Lung (tissue), 17 donors: ENCODE measurements at places on chromosomes 2 and 18. TPM values are rescaled to one million over a fixed set of nuclear protein-coding genes. Genes with fewer than 3 reads are reported as not detected.

GRCh38 chr2:156695020-156695419 lies 258.8 kb downstream of the GPD2 start:
- H3K36me3 ChIP-seq: no peaks in the 10 kb centered on the region
- DNase-seq: no peak
- no peak overlapping the region for H3K4me3 ChIP-seq
- no peaks in the 10 kb centered on the region for H3K4me1 ChIP-seq
- no peak overlapping the region for H3K27ac ChIP-seq

GRCh38 chr18:40569605-40570004 lies 1385.4 kb upstream of the PIK3C3 start:
- H3K27ac ChIP-seq: no peak overlapping the region
- H3K36me3 ChIP-seq: no peaks in the 10 kb centered on the region
- no peak overlapping the region for H3K4me3 ChIP-seq
- H3K27me3 ChIP-seq: no peaks in the 10 kb centered on the region
- no peak for DNase-seq

- DNase-seq: no peak
- no peak overlapping the region for H3K27ac ChIP-seq
- no peaks in the 10 kb centered on the region for H3K4me1 ChIP-seq
- no peak overlapping the region for H3K4me3 ChIP-seq
These were observed 134.8 kb downstream of the DSEL start for GRCh38 chr18:67381608-67382150.

GRCh38 chr2:219289537-219290361 lies 10.6 kb downstream of the DNAJB2 start:
- H3K27me3 ChIP-seq: no peaks in the 10 kb centered on the region
- peaks cover 13% of the 10 kb centered on the region for H3K36me3 ChIP-seq
- no peak overlapping the region for H3K4me3 ChIP-seq

- H3K27me3 ChIP-seq: no peaks in the 10 kb centered on the region
- H3K4me3 ChIP-seq: peak overlapping the region; percentile 78
- no peaks in the 10 kb centered on the region for H3K36me3 ChIP-seq
- DNase-seq: peak; percentile 53
These were observed 611 bp downstream of the TCF7L1 start for GRCh38 chr2:85133751-85134254.

- no peak overlapping the region for H3K4me3 ChIP-seq
- H3K36me3 ChIP-seq: no peaks in the 10 kb centered on the region
- H3K4me1 ChIP-seq: peaks cover 3% of the 10 kb centered on the region
- no peaks in the 10 kb centered on the region for H3K27me3 ChIP-seq
- H3K27ac ChIP-seq: no peak overlapping the region
These were observed 124.8 kb downstream of the PXDN start for GRCh38 chr2:1619556-1619955.

DNA sequence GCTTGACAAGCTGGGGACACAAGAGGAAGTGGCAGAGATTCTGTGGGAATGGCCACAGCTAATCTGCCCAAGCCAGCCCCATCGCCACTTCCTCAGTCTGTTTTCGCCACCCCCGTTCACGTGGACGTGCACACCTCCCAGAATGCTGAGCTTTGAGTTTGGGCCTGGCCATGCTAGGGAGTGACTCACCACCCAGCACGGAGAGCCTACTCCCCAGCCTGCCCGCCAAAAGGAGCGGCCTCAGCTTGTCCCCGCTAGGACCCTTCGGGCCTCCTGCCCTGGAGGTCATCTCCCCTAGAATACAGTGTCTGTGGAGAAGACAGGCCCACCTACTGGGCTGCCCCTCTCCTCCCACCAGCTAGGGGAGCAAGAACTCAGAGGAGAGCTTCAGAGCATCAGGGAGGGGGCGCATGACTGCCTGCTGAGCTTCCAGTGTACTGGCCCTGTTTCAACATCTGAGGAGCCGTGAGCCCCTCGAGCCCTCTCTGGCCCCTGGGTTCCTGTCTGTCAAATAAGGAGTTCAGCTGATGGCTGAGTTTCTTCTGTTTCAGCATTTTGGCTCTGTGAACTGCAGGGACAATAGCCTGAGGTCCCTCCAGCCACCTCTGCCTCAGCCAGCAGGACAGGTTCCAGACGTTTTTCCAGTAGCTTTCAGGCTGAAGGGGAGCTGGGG lies 5.1 kb downstream of the SLC35F6 start:
- no peaks in the 10 kb centered on the region for H3K36me3 ChIP-seq
- H3K4me1 ChIP-seq: peaks cover 20% of the 10 kb centered on the region
- H3K27ac ChIP-seq: peak overlapping the region; percentile 48
- no peaks in the 10 kb centered on the region for H3K27me3 ChIP-seq

GRCh38 chr18:69885841-69886531 lies 61.7 kb downstream of the CD226 start:
- no peak for DNase-seq
- H3K4me1 ChIP-seq: no peaks in the 10 kb centered on the region
- no peak overlapping the region for H3K27ac ChIP-seq
- no peaks in the 10 kb centered on the region for H3K27me3 ChIP-seq
- H3K4me3 ChIP-seq: no peak overlapping the region

DNA sequence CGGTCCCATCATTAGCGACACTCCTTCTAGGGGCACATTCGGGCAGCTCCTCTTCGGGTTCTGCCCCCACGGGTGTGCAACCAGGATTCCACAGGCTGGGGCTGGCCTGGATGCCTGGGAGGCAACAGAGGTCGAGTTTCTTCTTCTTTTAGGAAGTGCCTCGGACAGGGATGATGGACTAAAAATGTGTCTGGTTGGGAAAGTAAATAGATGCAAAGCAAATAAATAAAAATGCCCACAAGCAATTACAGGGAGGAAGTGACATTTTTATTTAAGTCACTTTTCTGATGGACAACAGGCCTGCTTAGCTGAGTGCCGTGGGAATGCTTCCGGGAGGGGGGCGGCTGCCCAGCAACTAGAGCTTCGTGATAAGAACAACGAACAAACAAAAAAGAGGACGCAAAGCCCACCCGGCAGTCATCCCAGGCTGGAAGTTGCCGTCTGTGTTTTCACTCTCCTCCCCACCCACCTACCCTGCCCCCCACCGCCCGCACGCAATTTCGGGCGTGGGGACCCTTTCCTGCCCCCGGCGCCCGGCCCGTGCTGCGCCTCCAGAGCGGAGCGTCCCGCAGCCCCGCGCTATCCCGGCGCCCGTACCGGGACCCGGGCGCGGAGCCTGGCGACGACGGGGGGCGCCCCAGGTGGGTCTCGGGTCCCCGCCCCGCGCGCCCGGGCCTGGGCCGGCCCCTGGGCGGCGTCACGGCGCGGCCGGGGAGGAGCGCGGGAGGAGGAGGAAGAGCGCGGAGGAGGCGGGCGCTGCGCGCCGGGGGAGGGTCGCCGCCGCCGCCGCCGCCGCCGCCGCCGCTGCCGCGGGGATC lies 412 bp upstream of the NCK2 start:
- DNase-seq: peak; percentile 82
- no peaks in the 10 kb centered on the region for H3K27me3 ChIP-seq
- H3K36me3 ChIP-seq: no peaks in the 10 kb centered on the region

DNA sequence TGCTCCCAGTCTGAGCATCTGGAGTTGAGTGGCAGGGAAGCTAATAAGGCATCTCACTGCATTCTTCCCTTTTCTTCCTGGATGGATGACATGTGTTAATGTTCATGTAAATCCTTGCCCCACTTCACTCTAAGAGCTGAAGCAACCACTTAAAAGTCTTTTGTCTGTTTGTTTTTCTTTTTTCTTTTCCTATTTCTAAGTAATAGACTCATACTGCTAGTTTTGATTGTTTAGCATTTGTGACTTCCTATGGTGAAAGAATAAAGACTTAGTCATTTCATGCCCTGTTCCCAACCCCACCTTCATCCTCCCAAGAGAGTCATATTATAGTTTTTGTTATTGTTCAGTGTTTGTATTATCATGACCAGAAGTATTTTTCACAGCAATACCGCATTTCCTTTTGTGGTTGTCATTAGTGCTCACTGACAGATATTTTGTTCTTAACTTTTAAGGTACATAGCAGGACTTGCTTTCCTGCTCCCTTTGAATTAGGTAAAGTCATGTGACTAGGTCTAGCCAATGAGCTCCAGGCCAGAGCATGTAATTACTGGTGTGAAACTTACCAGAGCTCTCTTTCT lies 18.1 kb upstream of the SPP2 start:
- DNase-seq: no peak
- H3K36me3 ChIP-seq: no peaks in the 10 kb centered on the region

DNA sequence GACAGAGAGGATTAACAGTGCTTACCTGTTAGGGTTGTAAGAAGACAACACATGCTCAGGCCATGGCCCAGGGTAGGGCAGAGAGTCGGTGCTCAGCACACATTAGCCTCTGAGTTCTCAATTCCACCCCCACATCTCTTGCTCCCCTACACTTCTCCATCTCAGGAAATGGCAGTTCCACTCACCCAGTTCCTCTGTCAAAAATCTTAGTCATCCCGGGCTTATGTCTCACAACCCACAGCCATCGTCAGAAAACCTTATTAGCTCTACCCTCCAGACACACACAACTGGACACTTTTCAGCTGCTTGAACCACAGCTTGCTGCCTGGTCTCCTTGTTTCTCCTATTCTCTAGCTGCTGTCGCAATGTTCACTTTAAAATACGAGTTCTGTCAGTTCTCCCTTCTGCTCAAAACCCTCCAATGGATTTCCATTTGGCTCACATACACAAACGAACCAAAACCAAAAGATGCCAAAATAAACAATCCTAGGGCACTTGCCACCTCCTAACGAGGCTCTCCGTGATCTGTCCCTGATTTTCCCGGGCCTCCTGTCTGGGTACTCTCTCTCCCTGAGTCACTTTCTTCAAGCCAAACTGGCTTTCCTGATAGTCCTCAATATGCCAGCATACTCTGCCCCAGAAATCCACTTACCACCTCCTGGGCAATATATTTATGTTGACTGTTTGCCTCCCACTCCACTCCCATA lies 89.7 kb downstream of the KCTD1 start:
- no peak for DNase-seq
- H3K36me3 ChIP-seq: peaks cover 6% of the 10 kb centered on the region
- no peak overlapping the region for H3K4me3 ChIP-seq
- no peak overlapping the region for H3K27ac ChIP-seq
- H3K27me3 ChIP-seq: no peaks in the 10 kb centered on the region
- peaks cover 6% of the 10 kb centered on the region for H3K4me1 ChIP-seq

DNA sequence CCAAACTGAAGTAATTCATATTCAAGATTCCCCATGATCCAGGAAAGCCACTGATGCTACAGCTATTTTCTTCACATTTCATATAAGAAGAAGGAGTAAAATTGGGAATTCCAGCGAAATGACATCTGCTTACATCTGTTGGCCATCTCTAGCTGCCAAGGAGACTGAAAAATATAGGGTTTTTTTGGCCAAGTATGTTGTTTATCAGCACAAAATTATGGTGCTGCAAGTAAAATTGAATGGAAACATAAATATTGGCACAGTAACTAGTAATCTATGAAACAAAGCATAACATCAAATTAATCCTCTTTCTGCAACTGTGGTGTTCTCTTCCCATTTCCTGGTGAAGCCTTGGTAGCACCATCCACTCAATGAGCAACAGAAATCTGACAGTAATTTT lies 649.5 kb upstream of the ZNF804A start:
- H3K27ac ChIP-seq: no peak overlapping the region
- DNase-seq: peak; percentile 89
- no peaks in the 10 kb centered on the region for H3K27me3 ChIP-seq
- H3K36me3 ChIP-seq: no peaks in the 10 kb centered on the region
- no peak overlapping the region for H3K4me3 ChIP-seq

GRCh38 chr2:189083106-189083505 lies 96.5 kb downstream of the COL5A2 start:
- H3K27ac ChIP-seq: no peak overlapping the region
- no peaks in the 10 kb centered on the region for H3K27me3 ChIP-seq
- no peak for DNase-seq
- no peaks in the 10 kb centered on the region for H3K4me1 ChIP-seq

GRCh38 chr2:148528356-148529064 lies 116.0 kb upstream of the EPC2 start:
- DNase-seq: no peak
- no peak overlapping the region for H3K27ac ChIP-seq
- H3K36me3 ChIP-seq: no peaks in the 10 kb centered on the region
- no peaks in the 10 kb centered on the region for H3K27me3 ChIP-seq
- no peak overlapping the region for H3K4me3 ChIP-seq
- no peaks in the 10 kb centered on the region for H3K4me1 ChIP-seq

DNA sequence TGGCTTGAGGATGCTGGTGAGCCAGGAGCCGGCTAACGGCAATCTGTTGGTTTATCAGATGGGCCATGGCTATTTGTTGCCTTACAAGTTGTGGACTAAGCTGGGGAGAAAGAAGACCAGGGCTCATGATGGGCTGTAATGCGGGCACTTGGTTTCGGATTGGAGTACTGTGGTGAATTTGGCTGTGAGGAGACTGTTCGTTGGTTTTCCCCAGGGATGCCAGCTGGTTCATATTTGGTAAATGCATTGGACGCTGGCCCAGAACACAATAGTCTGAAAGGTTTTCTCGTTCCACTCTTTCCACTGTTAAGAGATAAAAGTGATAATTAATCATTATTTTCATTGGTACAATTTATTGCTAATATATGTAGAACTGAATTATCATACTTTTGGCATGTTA lies 108.9 kb downstream of the SATB2 start:
- DNase-seq: no peak
- no peaks in the 10 kb centered on the region for H3K27me3 ChIP-seq
- H3K4me1 ChIP-seq: no peaks in the 10 kb centered on the region
- H3K27ac ChIP-seq: no peak overlapping the region

Gene TFCP2L1
- 2.8 TPM for total RNA-seq

Gene CNRIP1
- 13.6 TPM for total RNA-seq

Gene SLC30A3
- total RNA-seq: 0.77 TPM
